Urinary bladder (tissue), 4 donors: ENCODE measurements at places on chromosomes 1 and 21. TPM values are rescaled to one million over a fixed set of nuclear protein-coding genes. Genes with fewer than 3 reads are reported as not detected.

DNA sequence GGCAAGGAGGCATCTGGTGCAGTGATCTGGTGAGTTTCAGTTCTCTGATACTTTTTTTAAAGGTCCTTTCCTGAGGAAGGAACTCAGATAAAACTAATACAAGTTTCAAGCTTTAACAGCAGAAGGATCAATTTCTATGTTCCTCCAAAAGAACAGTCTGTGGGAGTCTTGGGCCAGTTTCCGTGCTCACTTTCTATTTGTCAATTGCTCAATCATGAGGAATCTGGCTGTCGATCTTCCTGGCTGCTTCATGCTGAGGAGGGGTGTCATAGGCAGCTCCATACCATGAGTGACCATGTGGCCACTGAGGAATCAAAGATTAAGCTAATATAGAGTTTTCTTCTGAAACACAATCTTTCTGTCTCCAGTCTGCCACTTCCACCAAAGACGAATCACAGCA, 11.4 kb upstream of the TMEM125 start:
- DNase-seq: no peak

- no peak for DNase-seq
These were observed 117.4 kb downstream of the ROR1 start for GRCh38 chr1:63891060-63891690.

DNA sequence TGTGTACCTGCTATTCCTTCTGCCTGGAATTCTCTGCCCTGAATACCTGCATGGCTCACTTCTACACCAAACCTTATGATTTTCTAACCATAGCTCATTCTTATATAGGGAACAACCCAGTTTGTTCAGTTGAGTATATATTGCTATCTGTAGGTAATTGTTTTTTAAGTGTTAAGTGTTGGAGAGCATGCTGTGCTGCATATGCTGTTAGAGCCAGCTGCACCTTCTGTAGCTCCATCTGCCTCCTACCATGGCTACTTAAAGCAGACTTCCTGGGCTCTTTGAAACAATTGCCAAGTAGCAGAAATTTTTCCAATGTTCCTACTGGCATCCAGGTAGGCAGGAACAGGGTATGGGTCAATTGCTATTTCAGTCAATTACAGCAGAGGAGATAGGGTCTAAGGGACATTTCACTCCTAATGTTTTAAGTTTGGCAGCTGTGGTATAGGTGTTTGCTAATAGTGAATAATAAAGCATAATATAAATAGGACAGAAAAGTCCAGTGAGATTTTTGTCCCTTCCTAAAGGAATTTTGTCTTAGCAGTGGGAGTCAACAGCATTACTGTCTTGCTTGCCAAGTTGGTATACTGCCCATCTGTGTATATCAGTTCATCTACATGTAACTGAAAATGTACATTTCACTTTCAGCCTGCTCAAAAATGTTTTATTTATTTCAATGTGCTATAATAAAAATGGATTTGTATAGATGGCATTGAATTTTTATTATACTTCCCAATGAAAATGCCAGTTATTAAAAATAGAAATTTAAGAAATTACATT, 34.0 kb upstream of the C1orf115 start:
- no peak for DNase-seq

- DNase-seq: no peak
These were observed 100.3 kb downstream of the RNF220 start for GRCh38 chr1:44505210-44505993.

DNA sequence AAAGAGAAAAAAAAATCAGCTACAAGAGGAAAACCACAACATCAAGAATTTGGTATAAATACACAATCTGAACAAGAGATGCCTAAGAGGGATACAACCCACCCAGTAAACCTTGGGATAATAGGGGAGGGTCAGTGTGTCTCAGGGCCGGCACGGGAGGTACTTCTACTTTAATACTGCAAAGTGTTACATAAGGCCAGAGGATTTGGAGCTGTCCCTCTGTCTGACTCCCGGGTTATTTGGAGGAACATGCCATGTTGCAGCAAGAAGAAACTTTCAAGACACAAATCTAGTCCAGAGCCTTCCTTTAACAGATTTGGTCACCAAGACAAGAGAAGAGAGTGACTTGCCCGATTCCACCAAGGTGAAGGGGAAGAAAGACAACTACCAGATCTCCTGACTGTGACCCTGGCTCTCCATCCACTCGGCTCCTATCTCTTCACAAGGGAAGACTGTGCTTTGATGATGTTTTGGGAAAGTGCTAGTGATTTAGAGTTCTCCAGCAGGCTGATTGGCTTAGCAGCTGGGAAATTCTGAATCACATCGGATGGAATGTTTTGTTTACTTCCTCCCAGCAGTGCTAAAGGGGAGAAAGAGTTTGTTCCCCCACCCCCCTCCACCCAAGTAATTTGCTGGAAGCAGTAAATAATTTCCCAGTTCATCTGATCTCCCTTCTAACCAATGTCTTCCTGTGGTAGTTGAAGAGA, 29.3 kb downstream of the SGIP1 start:
- no peak for DNase-seq

GRCh38 chr1:168509875-168510791, 33.7 kb downstream of the XCL2 start:
- DNase-seq: no peak

GRCh38 chr21:46604975-46605766, at the start of gene S100B:
S100B (minus strand) TSS chr21:46605082; CDS start chr21:46602415, 2,667 bp downstream.
- no peak for DNase-seq

DNA sequence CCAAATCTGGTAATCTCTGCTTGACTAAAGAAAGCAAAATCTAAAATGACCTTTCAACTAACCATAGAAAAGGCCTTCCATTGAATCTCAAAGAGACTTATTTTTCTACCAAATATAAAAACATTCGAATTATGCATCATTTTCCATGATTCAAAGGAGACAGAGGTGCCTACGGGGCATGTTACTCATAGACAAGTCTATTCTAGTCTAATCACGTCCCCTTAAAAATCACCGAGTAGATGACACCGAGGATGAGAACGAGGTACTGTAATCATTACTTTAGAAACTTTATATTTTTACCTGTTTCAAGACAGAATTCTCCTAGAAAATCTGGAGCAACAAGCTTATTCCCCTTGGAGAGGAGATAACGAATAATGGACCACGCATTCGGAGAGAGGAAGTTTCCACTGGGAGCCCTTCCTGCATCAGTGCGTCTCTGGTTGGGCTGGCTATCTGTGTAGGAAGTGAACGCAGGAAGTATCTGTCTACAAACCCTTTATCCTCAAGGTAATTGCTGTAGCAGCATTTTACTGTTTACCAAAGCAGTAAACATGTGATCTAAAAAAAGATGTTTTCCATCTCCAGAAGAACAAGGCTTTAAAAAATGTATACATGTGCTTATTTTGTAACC, 9.5 kb downstream of the ERG start:
- no peak for DNase-seq

GRCh38 chr1:68185743-68186142, 46.6 kb downstream of the WLS start:
- no peak for DNase-seq

DNA sequence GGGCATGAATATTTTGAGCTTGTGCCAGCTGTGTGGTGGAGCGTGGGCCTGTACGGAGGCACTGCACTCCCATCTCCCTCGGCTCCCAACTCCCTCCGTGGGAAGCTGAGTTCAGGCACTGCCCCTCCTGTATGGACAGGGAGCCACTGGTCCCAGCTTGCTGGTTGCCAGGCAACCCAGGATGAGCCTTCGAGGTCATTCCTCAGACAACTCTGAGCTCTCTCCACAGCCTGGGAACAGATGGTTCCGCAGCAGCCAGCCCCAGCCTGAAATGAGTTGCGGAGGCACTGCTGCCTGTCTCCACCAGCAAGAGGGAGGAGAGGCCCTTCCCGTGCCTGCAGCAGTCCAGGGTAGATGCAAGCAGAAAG, 58.4 kb upstream of the TENT5B start:
- DNase-seq: no peak

GRCh38 chr1:243452092-243452491, 196.3 kb downstream of the SDCCAG8 start:
- no peak for DNase-seq

DNA sequence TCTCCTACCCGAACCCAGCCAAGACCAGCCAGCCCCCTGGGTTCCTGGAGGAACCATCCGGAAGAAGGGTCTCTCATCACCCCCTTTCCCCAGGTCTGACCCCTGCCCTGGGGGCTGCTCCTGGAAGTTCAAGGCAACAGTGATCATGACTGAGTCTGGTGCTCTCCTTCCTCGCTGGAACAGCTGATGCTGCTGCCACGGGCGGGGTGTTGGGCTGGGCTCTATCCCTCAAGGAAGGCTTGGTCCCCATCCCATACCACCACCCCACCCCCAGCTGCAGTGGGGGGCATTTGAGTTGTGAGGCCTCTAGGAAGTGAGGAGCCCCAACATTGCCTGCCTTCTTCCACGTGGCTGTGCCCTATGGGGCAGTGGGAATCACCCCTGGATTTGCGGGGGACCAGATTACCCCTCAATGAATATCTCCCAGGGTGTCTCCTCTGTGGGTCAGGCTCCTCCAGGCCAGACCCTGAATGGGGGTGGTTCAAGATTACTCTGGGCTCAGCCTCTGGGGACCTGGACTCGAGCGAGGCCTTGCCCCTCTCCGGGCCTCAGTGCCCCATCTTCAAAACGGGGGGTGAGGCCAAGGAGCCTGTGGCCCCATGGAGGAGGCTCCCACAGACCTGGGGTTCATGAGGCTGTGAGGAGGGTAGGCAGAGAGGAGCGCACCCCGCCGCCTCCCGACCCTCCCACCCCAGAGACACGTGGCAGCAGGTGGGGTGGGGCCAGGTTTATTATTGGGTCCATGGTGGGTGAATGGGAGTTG, 2.8 kb downstream of the MASP2 start:
- DNase-seq: no peak

DNA sequence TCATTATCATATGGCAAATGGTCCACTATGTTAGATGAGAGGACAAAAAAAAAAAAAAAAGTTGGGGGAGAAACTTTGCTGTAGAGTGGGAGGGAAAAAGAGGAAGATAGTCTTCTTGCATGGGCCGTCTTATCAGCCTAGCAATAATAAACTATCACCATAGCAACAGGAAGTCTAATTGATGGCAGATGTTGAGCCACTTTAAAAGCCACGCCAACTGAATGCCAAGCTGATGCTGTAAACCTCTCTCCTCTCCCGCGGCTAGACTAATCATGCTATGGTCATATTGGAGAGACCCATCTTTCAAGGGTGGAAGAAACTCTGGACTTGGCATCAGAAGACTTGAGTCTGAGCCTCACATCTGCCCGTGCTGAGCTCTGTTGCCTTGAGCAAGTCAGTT, 122.2 kb upstream of the HOOK1 start:
- no peak for DNase-seq

DNA sequence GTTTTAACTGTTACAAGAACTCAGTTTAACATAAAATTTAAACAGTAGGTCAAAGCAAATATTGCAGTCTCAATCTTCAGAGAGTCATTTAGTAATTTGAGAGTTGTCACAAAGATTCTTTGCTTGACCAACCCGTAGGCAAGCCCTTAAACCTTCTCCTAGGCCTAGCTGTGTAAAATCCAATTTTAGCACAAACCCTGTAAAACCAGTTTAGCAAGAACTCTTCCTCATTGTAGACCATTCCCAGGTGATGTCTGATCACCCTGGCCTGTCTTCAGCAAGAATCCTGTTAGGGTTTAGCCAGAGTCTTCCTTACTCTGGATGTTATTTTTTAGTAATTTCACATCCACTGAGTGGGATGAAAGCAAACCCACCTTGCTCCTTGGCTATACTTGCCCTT, 30.1 kb downstream of the LRIG2 start:
- no peak for DNase-seq

DNA sequence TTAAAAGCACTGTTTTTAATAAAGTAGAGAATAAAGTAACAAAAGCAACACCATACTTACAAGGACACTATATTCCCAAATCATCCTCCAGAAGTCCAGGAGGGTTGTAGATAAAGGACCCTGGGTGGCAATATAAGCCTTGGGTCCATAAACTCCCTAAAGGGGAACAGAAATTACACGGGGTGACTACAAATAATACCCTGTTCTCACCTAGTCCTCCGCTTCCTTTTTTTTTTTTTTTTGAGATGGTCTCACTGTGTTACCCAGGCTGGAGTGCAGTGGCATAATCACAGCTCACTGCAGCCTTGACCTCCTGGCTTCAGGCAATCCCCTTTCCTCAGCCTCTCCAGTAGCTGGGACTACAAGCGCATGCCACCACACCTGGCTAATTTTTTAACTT, 13.1 kb downstream of the PTPN22 start:
- no peak for DNase-seq

- DNase-seq: no peak
These were observed 9.7 kb upstream of the RUNX3 start for GRCh38 chr1:24939675-24940193.

- DNase-seq: no peak
These were observed 3.7 kb downstream of the ARHGEF16 start for GRCh38 chr1:3457910-3458883.

GRCh38 chr1:64072089-64072793, 131.2 kb upstream of the UBE2U start:
- no peak for DNase-seq

DNA sequence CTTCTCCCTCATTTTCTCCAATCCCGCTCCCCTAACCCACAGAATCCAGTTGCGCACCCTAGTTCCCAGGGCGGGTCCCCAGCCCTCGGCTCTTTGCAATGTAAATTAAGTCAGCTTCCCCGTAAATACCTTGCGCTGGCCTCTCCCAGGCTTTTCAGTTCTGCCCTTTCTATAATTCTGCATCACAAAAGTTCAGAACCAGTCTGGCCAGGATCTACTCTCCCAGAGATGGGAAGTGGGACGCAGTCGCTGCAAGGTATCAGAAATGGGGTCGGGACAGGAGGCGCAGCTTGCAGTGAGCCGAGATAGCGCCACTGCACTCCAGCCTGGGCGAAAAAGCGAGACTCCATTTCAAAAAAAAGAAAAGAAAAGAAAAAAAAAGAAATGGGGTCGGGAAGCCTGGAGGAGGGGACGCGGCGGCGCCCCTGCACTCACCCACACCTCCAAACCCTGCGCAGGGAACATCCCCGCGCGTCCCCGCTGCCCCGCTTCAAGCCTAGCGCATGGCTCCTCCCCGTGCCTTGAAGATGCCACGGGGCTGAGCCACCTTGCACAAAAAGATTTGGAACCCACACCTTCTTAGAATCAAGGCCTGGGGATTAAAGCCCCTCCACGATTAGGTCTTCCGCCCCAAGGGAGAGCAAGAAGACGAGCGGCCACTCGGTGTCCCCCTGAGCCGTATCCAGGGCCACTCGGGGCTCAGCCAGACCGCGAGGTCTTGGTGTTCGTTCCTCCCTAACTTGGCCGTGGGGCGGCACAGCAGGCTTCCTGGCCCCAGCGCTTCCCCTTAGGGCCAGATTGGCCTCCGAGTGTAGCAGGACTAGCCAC, 27.2 kb upstream of the ITLN2 start:
- no peak for DNase-seq

GRCh38 chr1:222081859-222082258, 340.0 kb upstream of the DUSP10 start:
- DNase-seq: no peak

- DNase-seq: no peak
These were observed 44.6 kb downstream of the RASSF5 start for GRCh38 chr1:206551986-206552326.

The SYPL2 gene
- 2.4 TPM for total RNA-seq

The UBE2U gene
- not detected for total RNA-seq

The CACNA1S gene
- 1.9 TPM for total RNA-seq

The L1TD1 gene
- 0.95 TPM for total RNA-seq

The TCP10L gene
- total RNA-seq: 0.53 TPM

The SORT1 gene
- total RNA-seq: 26.5 TPM

The HES4 gene
- 9.8 TPM for total RNA-seq

The WDR64 gene
- total RNA-seq: not detected

The SH2D1B gene
- total RNA-seq: 0.37 TPM

The LRIG2 gene
- 49.7 TPM for total RNA-seq

The DFFB gene
- total RNA-seq: 8.5 TPM

The PLEKHG5 gene
- 9.9 TPM for total RNA-seq

The ATP1A4 gene
- total RNA-seq: 8.3 TPM
